ENCODE measurements at places on chromosomes 6 and 20.

GRCh38 chr6:15948930-15949900, 179.7 kb upstream of the MYLIP start:
- DNase-seq, result no peak

GRCh38 chr6:21537637-21538036, 55.9 kb upstream of the SOX4 start:
- DNase-seq, result no peak

DNA sequence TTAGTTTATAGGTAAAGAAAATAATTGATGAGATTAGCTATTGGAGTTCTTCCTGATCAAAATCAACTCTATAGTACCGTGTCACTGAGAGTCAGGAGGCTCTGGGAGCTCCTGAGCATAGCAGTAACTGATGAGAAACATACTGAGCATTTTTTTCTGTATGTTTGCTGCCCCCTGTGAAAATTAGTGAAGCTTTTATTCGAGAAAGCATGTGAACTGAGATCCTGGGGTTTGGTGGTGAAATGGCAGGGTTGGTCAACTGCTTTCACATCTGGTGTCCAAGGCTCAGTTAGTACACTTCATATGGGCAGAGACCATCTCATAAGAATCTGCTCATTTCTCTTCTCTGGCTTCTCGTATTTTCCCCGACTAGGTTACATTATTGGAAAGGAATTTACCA, 4.1 kb upstream of the ABT1 start:
- no peak for DNase-seq

DNA sequence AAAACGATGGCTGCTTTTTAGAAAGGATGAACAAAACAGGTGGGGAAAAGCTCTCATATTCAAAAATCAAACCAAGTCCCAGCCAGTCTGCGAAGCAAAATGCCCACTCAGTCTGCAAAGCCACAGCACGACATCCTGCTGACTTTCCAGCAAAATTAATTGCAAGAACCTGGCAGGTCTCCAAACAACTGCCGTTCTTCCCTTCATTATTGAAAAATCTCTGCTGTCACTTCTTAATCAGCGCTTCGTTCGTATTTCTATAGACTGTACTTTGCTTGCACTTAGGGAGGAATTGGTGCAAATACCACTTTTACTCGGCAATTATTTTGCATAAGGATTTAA, 222.4 kb downstream of the CBLN4 start:
- DNase-seq, result no peak

GRCh38 chr20:62469352-62469751, 6.4 kb downstream of the GATA5 start:
- DNase-seq, result peak; percentile 74

- no peak for DNase-seq
These were observed 400.4 kb downstream of the BTBD3 start for GRCh38 chr20:12318043-12318442.

- no peak for DNase-seq
These were observed 19.4 kb downstream of the COL11A2 start for GRCh38 chr6:33172688-33173534.

GRCh38 chr20:7106910-7107309, 339.4 kb downstream of the BMP2 start:
- DNase-seq, result no peak

All from upper lobe of left lung (tissue), 6 donors.